ENCODE measurements at places on chromosomes 16 and 17.

- DNase-seq: no peak
These were observed 111.6 kb downstream of the GRIN2A start for GRCh38 chr16:10070591-10070990.

GRCh38 chr16:64648282-64648681, 473.6 kb downstream of the CDH11 start:
- no peak for DNase-seq

DNA sequence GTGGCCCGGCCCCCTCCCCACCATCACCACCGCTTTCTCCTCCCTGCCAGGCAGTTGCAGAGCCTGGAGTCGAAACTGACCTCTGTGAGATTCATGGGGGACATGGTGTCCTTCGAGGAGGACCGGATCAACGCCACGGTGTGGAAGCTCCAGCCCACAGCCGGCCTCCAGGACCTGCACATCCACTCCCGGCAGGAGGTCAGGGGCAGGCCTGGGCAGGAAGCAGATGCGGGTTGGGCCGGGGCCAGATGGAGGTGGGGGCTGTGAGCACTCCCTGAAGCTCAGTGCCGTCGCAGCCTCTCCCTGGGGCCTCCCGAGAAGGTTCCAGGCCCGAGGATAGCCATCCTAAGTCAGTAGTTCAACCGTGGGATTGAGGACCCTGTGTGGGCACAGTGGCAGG, 14.2 kb upstream of the ADGRG3 start:
- DNase-seq: no peak

- DNase-seq: no peak
These were observed 204.6 kb downstream of the SEC14L1 start for GRCh38 chr17:77345260-77345910.

DNA sequence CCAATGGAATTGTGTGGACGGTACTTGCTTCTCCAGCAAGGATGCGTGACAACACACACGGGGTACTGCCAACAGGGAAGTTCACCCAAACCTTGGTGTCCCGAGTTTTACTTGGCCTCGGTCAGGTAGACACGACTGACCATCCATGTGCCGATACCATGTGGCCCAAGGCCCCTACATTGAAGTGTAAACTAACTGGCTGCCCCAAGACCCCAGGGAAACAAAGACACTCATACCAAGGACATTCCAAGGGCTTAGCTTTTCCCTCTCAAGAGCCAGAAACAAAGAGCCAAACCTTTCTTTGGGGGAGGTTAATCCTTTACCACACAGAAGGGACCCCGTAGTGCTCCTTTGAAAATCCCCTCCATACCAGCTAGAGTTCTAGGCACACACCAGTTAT, 215.9 kb upstream of the TNRC6C start:
- no peak for DNase-seq

GRCh38 chr17:12790249-12791106, 1.2 kb downstream of the ARHGAP44 start:
- no peak for DNase-seq

DNA sequence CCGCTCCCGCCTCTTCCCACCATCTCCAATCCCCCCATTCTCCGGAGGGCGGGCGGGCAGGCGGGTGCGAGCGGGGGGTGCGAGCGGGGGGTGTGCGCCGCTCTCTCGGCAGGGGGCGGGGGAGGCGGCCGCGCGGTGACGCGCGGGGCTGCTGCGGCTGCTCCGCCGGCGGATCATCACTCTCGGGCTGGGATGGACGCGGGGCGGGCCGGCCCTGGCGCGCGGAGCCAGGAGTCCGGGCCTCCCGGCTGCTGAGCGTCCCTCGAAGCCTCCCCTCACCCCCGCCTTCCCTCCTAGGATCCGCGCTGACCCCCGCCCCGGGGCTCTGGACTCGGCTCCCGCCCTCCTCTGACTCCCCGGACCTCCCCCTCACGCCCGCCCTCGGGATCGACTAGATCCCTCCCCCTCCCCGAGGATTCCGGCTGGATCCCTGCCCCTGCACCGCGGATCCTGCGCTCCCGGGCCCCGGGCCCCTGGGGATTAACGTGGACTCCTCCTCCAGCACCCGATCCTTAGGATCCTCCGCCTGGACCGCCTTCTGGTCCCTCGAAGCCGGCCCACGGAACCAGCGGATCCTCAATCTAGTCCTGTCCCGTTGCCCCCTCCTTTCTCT, 946 bp upstream of the TMEM256 start:
- DNase-seq: no peak

DNA sequence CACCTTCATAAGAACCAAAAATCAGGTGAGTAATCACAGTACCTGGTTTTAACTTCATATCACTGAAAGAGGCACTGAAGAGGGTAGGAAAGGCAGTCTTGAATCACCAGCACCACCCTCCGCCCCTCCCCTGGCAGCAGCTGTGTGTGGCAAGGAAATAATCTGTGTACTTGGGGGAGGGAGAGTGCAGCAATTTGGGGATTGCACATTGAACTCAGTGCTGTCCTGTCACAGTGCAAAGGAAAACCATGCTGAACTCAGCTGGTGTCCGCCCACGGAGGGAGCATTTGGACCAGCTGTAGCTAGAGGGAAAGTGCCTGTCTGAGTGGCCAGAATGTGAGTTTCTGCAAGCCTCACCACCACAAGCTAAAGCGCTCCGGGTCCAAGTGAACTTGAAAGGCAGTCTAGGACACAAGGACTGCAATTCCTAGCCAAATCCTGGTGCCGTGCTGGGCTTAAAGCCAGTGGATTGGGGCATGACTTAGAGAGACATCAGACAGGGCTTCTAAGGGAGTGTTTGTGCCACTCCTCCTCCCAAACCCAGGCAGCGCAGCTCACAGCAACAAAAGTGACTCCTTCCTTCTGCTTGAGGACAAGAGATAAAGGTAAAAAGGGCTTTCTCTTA, 39.7 kb upstream of the ALDH3A1 start:
- no peak for DNase-seq

DNA sequence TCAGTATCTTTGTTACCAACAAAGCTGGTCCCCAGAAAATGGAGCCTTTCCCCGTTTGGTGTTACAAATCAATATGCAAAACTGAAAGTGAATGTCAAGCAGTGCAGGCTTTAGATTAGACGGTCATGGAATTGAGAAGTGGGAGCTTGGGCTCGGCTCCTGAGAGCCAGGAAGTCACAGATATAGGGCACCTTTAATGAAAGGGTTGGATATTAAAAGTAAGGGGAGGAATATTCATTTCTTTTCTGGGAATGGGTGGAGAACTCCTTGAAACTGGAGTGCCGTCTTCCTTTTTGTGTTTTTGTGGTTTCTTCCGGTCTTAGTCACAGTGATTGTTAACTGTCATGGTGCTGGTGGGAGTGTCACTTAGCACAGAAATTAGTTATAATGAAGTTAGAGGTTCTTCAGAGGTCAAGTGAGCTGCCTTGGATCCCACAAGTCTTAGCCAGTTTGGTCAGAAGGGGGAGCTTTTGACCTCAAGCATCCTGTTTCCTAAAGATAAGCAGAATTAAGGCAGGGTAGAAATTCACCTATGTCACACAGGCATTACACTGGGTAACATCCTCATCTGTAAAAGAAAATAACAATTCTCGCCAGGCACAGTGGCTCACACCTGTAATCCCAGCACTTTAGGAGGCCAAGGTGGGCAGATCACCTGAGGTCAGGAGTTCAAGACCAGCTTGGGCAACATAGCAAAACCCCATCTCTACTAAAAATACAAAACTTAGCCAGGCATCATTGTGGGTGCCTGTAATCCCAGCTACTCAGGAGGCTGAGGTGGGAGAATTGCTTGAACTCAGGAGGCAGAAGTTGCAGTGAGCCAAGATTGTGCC, 9.6 kb upstream of the EIF1 start:
- DNase-seq: no peak

DNA sequence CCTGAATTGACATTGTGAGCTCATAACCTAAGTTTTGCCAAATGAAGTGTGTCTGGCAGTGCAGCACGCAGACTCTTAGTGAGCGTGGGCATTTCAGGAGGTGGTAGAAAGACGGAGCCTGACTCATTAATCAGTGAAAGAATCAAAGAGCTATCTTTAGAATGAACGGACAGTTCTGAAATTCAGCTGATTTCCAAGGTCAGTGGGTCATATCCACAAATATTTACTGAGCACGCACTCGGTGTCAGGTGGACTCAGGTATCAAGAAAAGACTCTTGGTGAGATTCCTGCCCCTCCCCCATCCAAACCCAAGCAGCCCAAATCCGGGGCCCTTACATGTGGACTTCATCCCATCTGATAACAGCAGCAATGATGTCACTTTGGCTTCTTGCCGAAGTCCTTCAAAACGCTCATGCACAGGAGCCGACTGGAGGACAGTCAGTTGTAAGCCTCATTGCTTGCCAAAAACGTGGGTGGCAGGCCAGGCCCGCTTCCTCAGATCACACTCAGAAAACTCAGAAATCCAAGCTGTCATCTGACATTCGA, 185.8 kb downstream of the HS3ST3A1 start:
- DNase-seq: no peak

- DNase-seq: no peak
These were observed 11.8 kb upstream of the FOXK2 start for GRCh38 chr17:82507631-82508175.

DNA sequence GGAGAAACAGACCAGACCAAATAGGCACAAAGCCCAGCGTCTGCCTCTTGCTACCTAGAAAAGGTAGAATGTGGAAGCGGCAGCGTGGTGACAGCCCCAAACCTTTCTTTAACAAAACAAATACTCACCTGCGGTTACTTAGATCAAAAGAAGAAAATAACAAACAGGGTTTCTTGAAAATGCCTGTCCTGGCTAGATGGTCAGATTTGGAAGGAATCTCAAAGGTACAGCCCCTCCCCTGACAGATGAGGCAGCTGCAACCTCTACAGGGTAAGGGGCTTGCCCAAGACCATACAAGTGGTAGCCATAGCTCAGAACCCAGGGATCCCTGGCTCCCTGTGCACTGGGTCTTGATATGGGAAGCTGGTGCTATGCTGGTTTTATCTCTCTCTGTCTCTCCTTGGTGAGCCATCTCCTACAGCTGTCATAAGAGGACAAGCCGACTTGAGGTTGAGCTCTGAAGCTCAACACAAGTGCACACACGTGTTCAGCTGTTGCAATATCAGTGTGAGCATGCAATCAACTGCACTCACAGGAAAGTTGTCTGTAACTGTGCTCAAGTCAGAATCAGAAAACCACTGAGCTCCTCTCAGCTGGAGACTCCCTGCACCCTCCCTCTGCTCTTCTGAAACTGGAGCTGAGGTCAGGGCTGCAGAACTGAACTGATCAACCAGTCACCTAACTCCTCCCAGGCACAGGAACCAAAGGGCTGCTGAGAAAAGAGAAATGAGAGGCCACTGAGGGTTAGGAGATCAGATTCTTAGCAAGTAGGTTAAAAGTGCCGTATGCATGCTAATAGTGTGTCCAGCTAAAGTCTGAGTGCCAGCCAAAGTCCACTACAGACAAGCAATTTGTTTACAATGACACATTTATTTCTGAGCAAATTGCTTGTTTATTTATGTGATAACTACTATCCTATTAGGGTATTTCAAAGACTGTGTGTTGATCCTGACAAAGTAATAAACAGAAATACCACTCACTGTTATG, 6.1 kb upstream of the RNF157 start:
- DNase-seq: no peak

DNA sequence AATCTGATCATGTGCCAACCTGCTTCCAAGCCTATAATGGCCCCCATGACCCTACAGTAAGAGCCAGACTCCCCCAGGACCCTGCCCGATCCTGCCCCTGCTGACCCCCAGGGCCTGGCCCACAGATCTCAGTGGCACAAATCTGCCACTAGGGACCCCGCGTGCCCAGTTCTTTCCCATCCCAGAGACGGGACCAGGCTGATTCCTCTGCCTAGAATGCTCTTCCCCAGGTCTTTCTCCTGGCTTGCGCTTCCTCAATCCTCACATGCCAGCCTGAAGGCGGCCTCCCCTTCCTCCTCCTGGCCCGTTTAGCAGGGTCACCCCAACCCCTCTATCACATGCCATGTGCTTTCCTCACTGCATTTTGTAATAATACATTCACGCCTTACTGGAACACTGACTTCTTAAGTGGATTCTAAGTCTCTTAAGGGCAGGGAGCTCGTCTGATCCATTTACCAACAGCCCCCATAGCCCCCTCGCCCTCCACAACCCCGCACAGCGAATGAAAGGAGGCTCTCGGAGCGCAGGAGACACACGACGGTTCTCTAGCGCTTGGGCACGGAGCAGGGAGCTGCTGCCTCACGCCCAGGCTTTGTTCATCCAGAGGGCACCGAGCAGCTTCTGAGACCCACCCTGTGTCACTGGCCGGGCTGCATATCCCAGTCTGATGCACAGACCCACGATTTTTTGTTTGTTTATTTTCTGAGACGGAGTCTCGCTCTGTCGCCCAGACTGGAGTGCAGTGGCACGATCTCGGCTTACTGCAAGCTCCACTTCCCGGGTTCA, 1.2 kb downstream of the TRIM65 start:
- no peak for DNase-seq

All from cortex of kidney (tissue), 1 donor.